ENCODE measurements at places on chromosomes 7 and 10.

DNA sequence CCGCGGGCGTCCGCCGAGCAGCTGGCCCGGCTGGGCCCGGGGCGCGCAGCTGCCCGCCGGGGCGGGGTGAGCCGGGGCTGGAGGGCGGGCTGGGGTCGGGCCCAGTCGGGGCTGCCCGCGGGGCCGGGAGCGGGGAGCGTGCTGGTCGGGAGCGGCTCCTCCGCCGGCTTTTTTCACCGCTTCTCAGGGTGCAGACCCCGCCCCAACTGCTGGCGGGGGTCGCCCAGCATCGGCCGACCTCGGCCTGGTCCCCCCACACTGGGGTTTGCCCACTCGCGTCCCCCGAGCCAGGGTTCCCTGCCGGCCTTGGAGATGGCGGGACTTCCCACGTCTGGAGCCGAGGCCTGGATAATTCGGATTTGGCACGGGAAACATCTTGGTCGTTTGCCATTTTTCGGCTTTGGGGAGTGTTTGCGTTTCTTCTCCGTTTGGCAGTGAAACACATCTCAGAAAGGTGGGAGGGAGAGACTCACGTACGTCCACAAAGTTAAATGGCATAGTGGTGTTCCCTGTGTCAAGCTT, 432 bp downstream of the TMEM248 start:
- peak; percentile 50 for DNase-seq

DNA sequence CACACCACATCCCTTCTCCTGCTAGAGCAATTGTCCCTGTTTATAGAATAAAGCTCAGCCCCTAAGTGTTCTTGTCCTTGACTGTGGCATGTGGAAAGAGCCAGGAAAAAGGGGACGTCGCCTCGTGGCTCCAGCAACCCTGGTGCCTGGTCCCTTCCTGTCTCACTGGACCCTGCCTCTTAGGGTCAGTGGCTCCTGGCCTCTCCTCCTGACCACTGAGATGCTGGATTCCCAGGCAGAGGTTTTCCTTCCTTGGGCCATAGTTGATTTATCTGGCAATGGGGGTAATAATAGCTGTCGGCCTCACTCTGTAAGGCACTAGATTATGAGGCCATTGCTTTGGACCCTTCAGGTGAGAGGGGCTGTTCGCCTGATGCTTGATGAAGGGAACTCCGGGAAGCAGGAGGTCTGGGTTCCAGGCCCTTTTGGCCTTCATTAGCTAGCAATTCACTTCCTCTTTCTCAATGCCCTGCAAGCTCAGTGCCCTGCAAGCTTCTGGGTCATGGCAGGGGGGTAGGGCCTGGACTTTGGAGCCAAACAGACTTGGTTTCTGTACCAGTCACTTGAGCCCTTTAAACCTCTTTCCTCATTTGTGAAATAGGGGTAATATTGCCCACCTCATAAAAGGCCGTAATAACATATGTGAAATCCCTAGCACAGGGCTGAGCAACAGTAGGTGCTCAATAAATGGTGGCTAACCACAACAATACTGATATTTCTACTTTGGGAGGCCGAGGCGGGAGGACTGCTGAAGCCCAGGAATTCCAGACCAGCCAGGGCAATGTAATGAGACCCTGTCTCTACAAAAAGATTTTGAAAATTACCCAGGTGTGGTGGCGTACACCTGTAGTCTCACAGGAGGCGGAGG, 1.1 kb downstream of the ASL start:
- DNase-seq = peak; percentile 52

DNA sequence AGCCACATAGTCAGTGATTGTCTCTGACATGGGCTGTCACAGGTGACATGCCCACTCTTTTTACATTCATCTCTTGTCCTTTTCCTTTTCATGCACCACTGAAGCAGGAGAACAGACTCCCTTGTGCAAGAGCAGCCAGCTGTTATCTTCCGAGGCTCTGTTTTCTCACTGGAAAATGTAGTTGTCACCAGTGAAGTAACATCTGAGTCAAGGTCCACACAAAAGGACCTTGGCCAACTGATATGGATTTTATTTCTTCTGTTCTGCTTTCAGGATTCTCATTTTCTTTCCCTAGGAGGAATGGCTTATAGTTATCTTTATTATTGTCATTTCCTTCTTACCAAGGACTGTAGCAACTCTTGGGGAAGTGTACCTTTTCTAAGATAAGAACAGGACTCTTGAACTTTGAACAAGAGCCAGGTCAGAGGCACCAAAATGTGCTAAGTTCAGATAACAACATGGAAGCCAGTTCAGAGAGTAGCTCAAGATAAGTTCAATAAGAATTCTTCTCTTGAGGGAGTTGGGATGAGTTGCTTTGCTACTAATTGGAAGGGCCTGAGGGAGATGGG, 22.7 kb downstream of the AVPI1 start:
- no peak for DNase-seq

DNA sequence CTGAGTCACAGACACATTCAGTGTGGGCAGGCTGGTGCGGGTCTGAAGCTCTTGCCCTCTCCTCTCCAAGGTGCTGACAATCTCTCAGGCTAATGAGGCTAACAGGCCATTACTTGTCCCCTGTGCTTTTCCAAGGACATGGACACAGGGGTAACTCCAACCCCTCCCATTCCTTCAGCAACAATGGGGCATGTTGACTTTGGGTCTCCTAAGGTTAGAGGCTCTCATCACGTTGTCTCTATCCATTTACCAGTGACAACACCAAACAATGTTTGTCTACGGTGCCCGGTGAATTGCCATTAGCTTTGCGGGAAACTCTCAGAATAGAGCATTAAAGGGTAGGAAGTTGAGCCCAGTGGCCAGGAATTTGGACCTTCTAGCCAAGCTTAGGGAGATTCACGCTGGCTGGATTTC, 101.6 kb upstream of the TNS3 start:
- no peak for DNase-seq
